T-helper 2 cell (primary cell): ENCODE measurements at places on chromosomes 13 and 19.

DNA sequence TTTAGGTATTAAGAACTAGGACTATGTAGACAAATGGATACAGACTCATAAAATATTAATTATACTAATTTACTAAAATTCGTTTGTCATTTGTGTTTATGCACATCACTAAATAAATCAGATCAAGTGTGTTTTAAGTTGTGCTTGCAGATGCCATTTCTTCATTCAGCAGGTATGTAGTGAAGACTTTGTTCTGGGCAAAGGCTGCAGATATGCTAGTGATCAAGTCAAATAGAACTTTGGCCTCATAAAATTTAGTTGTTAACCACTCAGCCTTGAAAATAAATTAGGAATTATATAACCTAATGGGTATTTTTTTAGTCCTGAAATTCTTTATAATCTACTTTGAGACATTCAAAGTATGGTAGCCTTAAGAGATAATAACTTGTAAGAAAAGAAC, 80.4 kb upstream of the TRPC4 start:
- DNase-seq = no peak

- no peak for DNase-seq
Observed at GRCh38 chr13:25920277-25920676, 131.5 kb downstream of the SHISA2 start.

DNA sequence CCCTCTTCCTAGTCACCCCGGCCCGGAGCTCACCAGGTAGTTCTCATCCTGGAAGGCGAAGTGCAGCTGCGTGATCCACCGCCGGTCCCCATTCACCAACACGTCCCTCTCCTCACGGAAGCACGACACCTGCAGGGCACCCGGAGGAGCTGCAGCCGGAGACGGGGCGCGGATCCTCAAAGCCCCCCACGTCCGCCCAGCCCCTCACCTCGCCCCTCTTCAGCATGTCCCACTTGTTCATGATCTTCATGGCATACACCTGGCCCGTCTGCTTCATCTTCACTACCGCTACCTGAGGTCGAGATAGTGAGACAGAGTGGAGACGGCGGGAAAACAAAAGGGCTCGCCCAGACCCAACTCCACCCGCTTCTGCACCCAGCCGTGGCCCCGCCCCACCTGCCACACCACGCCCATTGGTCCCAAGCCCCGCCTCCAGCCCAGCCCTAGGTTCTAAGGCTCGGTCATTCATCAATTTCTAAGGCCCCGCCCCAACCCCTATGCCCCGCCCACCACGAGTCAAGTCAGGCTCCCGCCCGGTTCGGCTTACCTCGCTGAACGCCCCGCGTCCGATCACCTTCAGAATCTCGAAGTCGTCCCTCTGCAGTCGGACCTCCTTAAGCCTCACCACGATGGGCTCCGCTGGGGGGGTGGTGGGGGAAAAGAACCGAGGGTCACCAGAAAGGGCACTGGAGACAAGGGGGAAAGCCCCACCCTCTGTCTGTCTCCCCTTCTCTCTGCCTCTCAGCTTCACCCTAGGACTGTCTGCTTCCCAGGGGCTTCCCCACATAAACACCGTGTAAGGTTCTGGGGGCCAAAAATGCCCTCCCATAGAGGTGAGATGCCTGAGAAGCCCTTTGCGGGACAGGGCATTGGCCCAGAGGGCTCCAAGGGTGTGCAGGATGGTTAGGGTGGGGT, 2.8 kb downstream of the DMPK start:
- DNase-seq = peak; percentile 77

GRCh38 chr19:8881512-8881911, 49.3 kb downstream of the MBD3L1 start:
- DNase-seq = no peak

DNA sequence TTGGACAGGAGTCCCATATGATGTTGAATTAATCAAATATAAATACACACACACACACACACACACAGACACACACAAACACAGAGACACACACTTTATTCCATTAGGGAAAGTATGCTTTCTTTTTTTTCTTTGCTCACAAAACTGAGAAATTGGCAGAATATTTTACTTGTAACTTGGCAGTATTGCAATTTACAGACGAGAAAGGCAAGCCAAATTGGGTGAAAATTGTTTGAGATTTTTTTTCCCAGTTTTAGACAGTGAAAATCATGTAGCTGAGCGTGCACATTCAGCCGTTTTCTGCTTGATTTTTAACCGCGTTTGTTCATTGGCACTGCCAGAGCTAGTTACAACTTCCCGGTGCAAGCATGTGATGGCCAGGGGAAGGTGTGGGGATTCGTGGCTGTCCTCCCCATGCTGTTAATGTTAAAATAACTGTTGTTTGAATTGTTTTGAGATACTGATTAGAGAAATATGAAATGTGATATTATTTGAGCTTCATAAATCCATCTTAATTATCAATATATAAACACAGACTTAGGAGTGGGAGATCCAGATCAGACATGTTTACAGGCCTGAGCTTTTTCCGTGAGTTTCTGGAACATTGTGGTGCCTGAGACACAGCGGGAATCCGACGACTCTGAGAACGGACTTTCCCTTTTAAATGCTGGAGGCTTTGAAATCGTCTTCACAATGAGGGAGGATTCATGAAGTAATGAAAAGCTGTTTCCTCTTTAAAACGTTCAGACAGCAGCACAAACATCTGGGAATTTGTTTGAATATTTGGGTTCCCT, 125.5 kb downstream of the KCNRG start:
- no peak for DNase-seq

GRCh38 chr19:570937-571565, 1.3 kb upstream of the BSG start:
- peak; percentile 15 for DNase-seq

- no peak for DNase-seq
Observed at GRCh38 chr19:47509973-47510372, 4.9 kb downstream of the NAPA start.

GRCh38 chr19:45827459-45828093, 12.5 kb upstream of the RSPH6A start:
- DNase-seq = no peak

GRCh38 chr13:110126391-110126961, 180.5 kb downstream of the COL4A1 start:
- DNase-seq = no peak

DNA sequence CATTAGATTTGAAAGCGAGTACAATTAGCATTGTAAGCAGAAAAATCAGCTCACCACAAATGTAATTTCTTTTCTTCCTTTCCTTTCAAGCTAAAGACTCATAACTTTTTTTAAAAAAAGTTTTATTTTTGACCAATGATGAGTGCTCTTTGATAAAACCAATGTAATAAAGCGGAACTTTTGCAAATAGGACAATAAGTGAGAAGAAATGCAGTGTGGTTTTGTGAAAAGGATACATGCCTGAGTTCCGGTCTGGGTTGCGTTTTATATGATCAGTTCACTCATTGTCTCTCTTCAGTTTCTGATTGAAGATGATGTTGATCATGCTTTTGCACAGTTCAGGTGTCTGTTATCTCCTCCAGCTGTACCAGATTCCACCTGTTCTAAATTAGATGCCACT, 274.4 kb downstream of the KLF12 start:
- peak; percentile 62 for DNase-seq

GRCh38 chr13:75547917-75548316, 1.7 kb upstream of the UCHL3 start:
- no peak for DNase-seq

DNA sequence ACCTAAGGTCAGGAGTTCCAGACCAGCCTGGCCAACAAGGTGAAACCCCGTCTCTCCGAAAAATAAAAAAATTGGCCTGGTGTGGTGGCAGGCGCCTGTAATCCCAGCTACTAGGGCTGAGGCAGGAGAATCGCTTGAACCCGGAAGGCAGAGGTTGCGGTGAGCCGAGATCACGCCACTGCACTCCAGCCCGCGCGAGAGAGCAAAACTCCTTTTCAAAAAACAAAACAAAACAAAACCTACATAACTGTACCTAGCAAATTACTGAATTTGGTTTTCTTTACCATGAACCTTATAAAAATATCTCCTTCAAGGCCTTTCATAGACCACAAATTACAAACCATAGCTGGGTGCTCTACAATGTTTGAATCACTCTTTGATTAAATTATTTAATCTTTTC, 760 bp downstream of the ZNF91 start:
- DNase-seq = peak; percentile 38

DNA sequence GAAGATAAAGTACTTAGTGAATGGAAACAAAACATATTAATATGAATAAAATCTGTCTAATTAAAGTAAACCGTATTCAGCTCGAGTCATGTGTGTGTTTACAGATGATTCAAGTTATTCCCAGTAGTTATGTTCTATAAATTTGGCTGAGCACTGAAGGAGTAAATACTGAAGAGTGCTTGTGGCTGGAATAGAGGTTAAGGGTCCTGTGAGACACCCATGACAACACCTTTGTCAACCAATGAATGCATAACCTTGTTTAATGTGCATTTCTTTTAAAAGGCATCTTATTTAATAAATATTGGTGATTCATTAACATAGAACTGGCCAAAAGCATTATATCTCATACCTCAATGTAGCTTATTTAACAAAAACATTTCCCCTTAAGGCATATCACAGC, 577.8 kb upstream of the SLITRK5 start:
- DNase-seq = no peak

GRCh38 chr13:53198017-53198416, 169.4 kb downstream of the OLFM4 start:
- DNase-seq = no peak

DNA sequence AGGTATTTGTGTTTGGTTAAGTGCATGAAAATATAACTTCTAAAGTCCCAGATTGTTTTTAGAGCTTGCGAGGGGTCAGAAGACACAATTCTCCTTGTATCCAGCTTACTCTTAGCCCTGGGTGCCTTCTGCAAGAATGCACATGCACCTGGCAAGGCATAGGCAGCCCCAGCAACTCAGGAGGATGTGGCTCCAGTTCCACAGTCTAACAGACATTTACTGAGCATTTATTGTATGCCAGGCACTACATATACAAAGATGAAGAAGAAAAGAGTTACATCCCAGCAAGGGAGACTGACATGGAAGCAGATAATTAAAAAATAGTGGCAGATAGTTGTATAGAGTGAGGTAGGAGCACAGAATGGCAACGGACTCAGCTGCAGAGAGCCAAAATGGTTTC, 101.1 kb upstream of the FRY start:
- no peak for DNase-seq

GRCh38 chr13:72314210-72314609, 413.2 kb downstream of the MZT1 start:
- no peak for DNase-seq

- no peak for DNase-seq
Observed at GRCh38 chr13:25046985-25047511, 48.9 kb upstream of the PABPC3 start.

GRCh38 chr19:10417541-10418234, 2.6 kb upstream of the PDE4A start:
- no peak for DNase-seq

DNA sequence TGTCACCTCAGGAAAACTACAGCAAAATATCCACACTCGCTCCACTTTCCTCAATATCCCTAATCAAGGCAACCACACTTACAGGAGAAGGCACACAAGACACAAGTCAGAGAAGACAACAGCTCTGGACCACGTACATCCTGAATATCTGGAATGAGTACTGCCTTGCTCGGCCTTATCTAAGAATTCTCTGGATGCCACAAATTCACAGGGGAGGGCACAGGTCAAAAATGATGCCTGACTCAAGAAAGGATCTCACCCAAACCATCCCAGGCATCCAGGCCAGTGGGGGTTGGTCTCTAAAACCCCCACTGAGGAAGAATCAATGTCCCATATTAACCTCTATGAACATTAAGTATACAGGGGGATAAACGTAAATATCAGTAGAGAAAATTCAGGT, 29.9 kb downstream of the ATP7B start:
- DNase-seq = no peak

DNA sequence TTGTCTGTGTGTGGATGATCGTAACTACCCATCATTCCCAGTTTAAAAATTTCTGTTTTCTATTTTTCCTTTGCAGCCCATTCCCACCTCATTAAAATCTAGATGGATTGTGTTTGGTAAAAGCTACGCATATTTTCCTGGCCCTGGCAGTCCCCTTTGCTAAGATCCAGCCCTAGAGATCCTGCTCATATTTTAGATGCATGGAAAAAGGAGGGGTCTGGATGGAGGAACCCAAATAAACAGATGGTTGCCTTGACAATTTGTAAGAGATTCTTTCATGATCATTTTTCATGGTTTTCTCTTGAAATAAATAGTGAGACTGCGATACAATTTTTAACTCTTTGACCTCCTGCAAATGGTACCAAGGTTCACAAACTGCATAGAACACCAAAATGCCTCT, 174.4 kb downstream of the SLC7A1 start:
- DNase-seq = no peak

DNA sequence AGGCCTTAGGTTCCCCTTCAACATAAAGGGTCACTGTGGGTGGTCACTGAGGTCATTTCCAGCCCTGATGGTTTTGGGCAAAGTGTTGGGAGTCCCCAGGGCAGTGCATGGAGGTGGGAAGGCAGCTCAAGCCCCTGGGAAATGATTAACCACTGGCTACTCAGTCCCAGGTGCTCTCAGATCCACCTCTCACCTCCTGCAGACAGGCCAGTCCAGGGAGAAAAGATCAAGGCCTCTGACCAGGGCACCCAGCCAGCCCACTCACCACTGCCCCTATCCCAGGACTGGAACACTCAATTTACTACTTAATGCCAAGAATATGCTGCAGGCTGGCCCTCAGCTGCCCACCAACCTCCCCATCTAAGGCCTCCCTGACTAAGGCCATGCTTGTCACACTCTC, 1307.9 kb downstream of the UQCRFS1 start:
- no peak for DNase-seq

DNA sequence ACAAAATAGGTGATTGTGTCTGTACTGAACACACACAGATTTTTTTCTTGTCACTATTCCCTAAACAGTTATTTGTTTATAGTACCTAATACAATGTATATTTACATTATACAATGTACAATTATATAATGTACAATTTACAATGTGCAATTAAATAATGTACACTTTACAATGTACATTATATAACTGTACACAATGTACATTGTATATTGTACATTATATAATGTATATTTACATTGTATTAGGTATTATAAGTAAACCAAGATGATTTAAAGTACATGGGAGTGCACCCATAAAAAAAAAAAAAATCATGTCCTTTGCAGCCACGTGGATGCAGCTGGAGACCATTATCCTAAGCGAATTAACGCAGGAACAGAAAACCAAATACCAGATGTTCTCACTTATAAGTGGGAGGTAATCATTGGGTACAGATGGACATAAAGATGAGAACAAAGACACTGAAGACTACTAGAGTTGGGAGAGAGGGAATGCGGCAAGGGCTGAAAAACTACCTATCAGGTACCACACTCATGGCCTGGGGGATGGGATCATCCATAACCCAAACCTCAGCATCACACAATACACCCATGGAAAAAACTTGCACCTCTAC, 68.1 kb downstream of the ABCC4 start:
- no peak for DNase-seq

- DNase-seq = no peak
Observed at GRCh38 chr13:44270150-44270549, 103.5 kb upstream of the SERP2 start.

DNA sequence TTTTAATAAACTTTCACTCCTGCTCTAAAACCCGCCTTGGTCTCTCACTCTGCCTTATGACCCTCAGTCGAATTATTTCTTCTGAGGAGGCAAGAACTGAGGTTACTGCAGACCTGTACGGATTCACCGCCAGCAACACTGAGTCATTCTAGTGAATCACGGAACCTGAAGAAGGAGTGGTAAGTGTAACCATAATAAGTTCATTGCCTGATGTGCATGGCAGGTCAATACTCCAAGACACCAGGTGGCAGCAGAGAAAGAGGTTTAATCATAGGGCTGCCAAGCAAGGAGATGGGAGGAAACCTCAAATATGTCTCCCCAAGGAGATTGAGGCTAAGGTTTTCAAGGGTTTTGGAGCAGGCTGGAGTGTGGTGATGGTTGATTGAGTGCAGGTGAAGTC, 204.3 kb upstream of the IPO5 start:
- no peak for DNase-seq

- no peak for DNase-seq
Observed at GRCh38 chr13:51500687-51501086, 47.9 kb upstream of the INTS6 start.
